ENCODE measurements at places on chromosomes 16 and 17.

GRCh38 chr17:17042851-17043460 is 699 bp downstream of the MPRIP start:
- no peak for DNase-seq

DNA sequence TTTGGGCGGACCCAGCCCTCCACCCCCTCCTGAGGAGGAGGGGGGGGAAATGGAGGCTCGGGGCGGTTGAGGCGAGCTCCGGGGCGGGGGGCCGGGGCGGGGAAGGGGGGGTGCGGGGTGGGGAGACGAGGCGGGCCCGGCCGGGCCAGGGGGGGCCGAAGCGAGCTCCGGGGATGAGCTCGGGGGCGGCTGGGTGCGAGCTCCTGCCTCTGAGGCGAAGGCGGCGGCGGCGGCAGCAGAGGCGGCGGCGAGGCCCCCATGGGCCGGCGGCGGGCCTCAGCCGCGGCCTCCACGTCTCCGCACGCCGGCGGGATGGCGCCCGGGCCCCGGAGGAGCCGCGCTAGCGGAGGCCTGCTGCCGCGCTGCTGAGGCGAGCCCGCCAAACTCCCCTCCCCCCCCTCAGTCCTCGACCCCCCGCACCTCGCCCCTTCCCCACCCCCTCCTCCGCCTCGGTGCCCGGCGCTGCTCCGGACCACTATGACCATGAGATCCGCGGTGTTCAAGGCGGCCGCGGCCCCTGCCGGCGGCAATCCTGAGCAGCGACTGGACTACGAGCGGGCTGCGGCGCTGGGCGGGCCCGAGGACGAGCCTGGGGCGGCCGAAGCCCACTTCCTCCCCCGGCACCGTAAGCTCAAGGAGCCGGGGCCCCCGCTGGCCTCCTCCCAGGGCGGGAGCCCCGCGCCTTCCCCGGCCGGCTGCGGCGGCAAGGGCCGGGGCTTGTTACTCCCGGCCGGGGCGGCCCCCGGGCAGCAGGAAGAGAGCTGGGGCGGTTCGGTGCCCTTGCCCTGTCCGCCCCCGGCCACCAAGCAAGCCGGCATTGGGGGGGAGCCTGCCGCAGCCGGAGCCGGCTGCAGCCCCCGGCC is 596 bp downstream of the MSL1 start:
- no peak for DNase-seq

DNA sequence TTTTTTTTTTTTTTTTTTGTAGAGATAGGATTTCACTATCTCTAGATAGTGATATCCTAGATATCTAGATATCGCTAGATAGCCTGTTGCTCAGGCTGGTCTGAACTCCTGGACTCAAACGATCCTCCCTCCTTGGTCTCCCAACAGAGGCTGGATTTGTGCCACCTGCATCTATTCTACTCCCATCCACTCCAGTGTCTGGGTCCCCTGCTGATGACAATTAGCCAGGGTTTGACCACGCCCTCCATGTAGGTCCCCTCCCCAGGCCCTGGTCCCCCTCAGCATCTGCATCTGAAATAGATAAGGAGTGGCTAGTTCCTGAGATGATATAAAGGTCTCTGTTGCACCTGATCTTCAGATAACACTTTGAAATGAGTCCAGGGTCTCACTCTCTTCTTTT is 2.2 kb downstream of the ZNF688 start:
- no peak for DNase-seq

GRCh38 chr16:89983536-89983935 is 35.0 kb downstream of the DEF8 start:
- no peak for DNase-seq

GRCh38 chr16:81566086-81567007 is 121.7 kb downstream of the CMIP start:
- no peak for DNase-seq

GRCh38 chr16:68365167-68365817 is 54.5 kb downstream of the PRMT7 start:
- no peak for DNase-seq

DNA sequence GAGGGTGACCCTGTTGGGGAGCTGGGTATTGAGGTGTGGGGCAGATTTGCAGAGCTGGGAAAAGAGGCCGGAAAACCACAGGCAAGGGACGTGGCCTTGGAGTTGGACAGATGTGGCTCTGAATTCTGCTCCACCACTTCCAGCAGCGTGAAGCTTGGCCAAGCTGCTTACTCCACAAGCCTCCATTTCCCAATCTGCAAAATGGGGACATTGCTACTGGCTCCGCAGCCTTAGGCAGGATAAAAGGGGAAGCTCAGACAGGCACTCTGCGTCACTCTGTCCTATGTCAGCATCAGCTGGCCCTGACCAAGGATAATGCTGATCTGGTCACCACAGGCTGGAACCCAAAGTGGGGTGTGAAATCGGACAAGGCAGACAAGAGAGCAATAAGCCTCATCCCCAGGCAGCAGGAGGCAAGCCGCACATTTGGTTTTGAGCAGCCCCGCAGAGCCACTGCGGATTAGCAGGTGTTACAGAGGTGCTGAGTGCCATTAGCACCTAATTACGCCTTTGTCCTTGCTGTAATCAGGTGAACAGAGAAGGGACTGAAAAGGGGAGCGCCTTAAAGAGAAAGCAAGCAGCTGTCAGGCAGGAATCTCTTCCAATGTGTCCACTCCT is 54.8 kb downstream of the SDK2 start:
- DNase-seq = peak; percentile 15

DNA sequence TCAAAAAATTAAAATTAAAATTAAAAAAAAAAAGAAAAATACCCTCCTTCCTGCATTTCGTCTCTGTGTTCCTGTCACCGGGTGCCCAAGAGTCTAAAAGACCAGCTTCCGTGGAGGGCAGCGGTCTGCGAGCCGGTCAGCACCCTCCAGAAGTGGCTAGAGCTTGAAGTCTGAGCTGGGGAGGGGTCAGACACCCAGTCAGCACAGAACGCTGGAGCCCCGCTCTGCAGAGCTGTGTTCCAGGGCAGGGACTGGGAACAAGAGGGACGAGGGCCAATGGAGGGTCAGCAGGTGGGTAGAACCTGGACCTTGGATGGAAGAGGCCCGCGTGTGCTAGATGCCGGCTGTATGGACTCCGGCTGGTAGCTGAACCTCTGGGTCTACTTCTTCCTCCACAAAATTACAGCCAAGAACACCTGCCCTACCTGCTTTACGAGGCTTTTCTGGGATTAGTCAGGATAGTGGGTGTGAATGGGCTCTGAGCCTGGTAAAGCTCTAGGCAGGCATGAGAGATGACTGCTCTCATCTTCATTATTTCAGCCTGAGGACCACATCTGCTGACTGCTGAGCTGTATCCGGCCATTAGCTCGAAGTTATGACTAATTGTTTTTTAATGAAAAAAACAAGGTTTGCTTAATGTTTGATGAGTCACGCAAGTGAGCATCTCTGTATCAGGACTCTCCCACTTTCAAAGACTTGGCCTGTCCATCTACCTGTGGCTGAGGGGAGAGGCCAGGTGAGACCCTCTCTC is 5.9 kb downstream of the TRPV1 start:
- no peak for DNase-seq

DNA sequence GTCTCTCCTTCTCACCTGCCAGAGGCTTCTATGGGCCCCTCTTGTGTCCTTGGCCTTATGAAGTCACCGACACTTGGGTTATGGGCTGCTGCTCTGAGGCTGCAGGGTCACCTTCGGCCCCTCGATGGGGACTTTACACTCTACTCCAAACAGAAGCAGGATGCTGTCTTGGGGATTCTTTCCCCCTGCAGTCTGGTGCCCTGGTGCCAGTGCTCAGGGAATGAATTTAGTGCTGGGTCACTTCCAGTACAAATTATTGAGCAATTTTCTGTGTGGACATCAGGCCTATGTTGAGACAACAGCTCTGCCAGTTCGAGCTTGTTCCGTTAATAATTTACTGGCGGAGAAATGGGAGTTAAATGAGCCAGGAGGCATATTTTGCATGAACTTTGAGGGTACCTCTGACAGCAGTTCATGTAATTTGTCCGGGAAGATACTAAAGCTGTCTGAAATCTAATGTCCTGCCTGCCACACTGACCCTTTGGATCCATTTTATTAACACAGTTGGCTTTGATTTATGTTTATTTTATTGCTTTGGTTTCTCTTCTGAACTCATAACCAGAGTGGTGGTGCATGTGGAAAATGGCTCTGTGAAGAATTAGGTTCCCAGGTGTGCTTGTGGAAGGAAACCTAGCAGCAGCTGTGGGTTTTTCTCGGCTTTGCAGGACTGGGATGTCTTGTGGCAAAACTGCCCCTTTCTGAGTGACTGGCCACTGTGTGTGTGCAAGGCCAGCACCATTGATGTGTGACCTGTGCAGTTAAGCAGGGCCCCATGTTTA is 34.1 kb upstream of the DHX8 start:
- DNase-seq = no peak

- no peak for DNase-seq
Measured at GRCh38 chr17:42814633-42815399, 9.3 kb downstream of the BECN1 start.

DNA sequence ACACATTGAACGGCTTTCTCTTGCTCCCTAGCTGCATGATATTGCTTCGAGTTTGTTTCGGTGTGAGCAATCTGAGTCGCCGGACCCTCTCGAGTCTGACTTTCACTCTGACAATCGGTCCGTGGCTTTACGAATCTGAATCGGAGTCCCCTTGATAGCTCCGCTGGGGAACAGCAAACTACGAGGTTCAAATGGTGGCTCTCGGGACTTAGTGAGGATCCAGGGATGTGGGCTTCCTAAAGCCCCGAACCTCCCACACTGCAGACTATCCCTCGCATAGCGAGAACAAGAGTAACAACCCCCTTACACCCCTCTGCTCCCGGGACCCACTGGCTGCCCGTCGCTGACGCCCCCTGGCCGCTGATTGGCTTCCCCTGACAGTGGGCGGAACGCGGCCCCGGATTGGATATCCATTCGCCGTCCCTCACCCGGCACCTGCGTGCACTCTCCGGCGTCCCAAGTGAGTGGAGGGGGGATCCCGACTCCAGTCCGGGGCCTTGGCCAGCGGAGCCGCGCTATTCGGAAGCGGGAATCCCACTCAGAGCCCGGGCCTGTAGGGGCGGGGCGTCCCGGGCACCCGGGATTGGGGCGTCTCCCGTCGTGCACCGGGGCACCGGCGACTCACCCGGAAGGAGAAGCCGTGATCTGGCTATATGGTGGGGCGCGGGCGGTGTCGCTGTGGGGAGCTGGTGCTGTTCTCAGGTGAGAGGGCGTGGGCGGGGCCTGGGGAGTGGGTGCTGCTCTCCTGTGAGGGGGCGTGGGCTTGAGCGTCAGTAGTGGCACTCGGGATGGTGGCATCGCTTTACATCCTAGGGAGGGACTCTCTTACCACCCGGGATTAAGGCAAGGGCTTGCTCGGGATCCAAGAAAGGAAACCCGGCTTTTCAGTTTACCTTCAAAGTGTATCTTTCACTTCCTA is at the start of gene SNX11:
TSS of gene SNX11 (plus strand) at position 630 of the 919 bp plus-strand sequence. CDS start 4,278 bp downstream, outside the sequence.
- peak; percentile 94 for DNase-seq

DNA sequence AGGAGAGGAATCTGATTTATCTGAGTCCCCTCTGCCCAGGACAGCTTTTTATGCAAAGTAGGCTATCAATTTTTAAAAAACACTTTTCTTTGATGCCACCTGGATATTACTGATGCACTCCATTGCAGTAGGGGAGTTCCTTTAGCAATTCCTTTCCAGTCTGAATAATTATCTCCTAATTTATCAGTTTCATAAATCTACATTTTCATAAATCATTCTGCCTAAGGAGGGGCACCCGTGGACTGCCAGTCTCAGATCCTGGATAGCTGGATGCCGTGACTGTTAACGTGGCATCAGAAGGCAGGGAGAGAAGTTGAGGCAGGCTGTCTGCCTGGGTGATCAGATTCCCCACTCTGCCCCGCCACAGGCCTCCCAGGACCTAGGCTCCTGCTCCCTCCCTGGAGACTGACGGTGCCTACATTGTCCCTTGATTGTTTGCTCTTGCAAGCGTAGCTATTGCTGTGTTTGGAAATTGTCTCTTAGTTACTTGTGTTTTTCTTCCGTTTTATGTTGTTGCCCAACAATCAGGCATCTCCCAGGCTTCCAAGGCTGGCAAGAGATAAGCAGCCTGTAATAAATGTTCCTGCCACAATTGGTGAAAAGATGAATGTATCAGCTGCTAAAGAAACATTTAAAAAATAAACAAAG is 75.2 kb downstream of the KATNIP start:
- no peak for DNase-seq

GRCh38 chr17:66675991-66676371 is 158.9 kb upstream of the CACNG5 start:
- DNase-seq = no peak

- DNase-seq = no peak
Measured at GRCh38 chr16:1291576-1291974, 17.9 kb upstream of the UBE2I start.

DNA sequence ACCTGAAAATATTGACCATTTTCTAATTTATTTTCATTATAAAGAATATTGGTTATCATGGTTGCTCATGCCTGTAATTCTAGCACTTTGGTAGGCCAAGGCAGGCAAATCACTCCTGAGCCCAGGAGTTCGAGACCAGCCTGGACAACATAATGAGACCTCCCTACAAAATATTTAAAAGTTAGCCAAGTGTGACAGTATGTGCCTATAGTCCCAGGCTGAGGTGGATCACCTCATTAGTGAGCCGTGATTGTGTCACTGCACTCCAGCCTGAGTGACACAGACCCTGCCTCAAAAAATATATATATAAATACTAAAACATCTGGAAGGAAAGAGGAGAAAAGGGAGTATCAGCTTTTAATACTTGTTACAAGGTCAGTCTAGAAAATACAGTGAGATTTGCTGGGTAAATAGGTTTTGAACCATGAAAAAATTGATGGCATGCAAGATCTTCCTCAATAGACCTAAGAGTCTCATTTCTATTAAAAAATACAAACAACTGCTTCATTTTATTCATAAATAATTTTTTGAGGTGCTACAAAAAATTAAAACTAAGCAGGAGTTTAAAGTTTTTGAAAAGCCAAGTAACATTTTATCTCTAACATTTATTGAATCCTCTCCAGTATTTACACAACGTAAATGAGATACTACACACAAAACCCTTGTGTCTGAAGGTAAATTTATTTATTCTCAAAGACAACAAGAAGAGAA is 47.7 kb downstream of the TUBD1 start:
- no peak for DNase-seq

DNA sequence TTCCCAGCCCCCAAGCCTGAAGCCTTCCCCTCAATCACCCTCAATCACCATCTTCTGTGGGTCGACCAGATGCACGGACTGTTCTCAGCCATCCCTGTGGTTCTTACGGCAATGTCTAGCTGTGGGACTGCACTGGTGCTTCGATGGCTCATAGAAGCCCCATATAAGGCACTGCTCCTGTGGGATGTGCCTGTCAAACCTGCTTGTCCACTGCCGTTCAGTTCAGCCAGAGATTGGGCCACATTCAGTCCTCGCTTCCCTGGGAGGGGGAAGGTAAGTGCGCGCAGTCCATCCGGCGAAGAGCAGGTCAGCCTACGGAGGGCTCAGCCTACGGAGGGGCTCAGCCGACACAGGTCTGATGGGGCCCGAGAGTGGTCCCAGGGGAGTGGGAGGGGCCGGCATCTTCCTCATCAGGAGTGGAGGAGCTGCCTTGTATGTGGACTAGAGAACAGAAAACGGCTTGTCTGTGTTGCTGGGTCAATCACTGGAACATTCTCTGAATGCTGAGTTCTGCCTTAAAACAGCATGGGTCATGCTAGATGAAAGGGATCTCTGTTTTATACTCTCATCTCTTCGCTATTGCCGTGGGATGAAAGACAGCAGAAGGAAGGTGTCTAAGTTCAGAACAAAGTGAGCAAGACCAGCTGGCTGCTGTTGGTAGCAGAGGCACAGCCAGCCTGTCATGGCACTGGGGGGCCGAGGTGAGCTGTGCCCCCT is at the start of gene CARD14:
TSS of gene CARD14 (plus strand) at position 247 of the 717 bp plus-strand sequence. CDS start 11,409 bp downstream, outside the sequence.
- no peak for DNase-seq
